ENCODE measurements at places on chromosomes 2 and 18.

DNA sequence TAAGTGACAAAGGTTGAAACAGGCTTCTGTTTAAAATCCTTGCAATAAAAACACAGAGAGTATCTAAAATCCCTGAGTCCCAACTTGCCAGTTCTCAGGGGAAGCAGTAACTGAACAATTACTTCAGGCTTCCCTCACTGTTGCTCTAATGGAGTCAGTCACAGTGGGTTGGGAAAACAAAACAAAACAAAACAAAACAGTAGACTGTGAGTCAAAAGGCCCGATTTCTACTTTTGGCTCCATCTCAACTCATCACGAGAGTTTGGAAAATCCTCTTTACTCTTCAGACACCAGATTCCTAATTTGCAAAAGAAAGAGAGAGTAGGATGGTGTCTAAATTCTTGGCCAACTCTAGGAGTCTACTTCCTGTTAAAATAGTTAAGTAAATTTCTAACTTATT lies 1.1 kb downstream of the FSHR start:
- no peak for DNase-seq

- DNase-seq, result no peak
Observed at GRCh38 chr2:11598228-11598731, 64.4 kb downstream of the GREB1 start.

DNA sequence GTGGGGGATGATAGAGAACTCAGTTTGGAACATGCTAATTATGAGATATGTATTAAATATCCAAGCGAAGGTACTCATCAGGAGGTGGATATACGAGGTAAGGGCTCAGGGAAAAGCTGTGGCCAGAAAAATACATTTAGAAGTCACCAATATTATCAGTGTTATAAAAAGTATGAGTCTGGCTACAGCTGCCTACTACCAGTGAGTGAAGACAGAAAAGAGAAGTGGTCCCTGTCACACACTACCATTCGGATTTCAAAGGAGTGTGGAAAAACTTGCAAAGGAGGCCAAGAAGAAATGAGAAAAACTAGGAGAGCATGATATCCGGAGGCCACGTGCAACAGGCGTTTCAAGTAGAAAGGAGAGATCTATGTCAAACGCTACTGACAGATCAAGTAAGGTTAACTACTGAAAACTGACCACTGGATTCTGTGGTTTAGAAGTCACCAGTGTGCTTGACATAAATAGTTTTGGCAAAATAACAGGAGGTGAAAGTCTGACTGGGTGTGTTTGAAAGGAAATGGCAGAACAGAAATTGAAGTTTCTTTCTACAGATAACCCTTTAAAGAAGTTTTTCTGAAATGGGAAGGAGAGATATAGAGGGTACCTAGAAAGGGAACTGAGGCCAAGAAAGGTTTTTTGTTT lies 118.7 kb upstream of the DNMT3A start:
- DNase-seq, result no peak

- DNase-seq, result no peak
Observed at GRCh38 chr2:8472545-8473323, 209.1 kb upstream of the ID2 start.

- DNase-seq, result no peak
Observed at GRCh38 chr2:38434595-38434994, 57.5 kb upstream of the ATL2 start.

GRCh38 chr2:9269695-9270360 lies 63.2 kb downstream of the ASAP2 start:
- DNase-seq, result no peak

GRCh38 chr2:142462306-142462705 lies 331.5 kb upstream of the LRP1B start:
- DNase-seq, result no peak

DNA sequence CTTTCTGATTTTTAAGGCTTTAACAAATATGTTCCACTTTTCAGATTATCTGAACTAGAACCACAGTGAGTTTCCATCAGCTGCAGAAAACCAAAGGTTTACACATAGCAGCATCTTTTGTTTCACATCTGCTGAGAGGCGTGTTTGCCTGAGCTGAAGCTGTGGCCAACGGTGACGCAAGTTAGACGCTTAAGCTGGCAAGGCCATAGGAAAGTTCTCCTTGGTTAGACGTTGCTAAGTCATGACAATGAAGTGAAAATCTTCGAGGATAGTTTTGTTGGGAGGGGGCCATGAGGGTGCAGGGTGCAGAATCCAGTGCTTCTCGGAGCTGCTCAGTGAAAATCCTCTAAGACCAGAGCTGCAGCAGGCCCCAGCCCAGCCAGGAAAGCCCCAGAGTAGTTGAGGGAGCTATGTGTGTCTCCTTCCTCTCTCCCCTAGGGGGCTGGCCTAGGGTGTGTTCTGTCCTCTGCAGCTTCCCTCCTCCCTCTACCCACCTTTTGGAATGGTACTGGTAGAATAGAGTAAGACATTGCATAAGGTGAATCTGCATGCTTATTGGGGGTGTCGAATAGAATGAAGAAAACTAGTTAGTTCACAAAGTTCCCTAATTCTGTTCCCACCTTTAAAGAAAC lies 105.4 kb downstream of the FHOD3 start:
- DNase-seq, result no peak

DNA sequence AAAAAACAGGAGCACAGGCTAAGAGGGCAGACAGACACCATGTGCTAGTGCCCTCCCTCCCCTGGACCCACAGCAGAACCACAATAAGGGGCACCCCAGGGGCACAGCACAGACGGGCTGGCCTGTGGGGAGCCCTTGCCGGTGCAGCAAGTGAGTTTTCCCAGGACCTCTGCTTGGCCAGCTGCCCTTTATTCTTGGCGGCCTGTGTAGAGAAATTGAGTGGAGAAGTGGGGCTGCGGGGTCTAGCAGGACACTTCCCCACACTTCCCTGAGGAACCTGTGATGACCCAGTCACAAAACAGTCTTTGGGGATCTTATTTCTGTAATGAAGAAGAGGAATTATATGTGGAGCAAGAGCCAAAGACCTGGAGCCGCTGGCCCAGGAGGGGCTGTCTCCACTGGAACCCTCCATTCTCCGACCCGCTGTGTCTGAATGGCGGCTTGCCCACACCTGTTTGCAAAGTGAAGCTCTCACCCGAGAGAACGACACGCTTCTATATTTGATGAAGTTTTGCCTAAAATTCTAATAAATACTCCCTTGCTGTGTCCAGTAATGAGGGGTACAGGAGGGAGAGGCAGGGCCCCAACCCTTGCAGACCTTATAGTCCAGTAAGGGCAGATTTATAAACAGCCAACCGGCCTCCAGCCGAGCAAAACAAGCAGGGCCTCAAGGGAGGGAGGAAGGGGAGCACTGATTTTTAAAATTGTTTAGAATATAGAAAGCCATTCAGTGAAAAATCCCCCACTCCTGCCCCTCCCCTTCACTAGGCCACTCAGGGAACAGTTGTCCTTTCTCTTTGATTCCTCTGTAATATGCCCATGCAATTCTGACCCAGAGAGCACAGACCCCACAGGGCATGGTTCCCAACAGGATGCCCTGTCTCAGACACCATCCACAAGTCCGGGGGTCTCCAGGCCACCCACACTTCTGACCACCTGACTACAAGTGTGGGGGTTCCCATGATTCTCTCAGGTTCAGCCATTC lies 44.7 kb upstream of the SNED1 start:
- no peak for DNase-seq

DNA sequence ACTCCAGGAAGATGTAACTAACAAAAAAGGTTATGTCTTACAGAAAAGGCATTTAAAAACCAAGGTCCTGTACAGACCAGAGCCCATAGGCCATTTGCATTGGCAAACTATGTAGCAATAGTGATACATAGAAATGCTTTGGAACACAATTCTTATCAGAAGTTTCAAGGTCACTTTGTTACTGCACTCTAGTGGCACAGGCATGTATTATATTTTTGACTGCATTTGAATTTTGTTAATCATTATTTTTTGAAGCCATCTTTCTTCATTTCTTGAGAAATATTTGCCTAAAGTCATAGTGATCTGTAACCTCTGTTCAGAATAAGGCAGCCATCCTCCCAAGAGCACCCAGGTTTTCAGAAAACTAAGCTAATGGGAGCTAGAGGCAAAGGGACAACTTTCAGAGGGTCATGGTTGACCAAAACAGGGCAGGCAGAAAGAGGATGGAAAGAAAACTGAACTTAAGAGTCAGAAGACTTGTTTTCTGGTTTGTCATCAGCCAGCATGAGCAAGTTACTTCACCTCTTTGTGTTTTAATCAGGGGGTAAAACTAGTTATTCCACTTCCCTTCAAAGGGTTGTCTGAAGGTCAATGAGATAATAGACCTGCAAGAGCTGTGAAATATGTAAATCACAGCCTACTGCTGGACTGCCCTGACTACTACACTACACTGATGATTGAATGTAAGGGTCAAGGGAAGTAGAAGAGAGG lies 41.5 kb downstream of the SLC38A11 start:
- DNase-seq, result peak; percentile 13

DNA sequence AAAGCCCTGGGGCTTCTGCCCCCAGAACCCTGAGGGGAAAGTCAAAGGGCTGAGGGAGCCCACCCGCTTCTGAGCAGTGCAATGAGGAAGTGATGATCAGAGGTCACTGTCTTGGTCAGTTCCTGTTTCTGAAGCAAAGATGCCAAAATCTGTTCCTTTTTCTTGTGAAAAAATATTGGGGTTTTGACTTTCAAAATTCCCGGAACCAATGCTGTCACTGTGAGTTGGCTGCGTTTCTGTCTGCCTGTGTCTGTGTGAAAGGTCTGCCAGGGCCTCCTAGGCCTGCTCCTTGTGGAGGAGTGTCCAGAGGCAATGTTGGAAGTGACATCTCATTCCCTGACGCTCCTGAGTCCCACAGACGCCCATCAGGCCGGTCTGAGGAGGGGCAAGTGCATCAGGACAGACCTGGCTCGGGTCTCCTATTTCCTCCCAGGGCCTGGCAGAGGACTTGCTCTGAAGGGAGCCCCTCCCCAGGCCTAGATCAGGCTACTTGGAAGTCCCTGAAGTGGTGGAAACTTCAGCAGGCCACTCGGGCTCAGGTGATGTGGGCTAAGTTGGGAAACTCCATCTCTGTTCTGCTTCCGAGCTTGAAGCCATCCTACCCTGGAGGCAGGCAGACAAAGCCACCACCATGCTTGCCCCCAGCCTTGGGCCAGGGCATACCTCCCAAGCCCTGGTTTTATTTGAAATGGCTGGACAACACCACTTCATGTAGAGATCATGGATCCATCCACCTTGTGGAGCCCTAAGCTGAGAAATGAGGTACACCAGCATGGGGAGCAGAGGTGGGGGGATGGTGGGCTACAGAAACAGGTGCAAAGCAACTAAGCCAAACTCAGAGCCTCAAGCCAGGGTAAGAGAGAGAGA lies 51.0 kb downstream of the PKDCC start:
- DNase-seq, result no peak

DNA sequence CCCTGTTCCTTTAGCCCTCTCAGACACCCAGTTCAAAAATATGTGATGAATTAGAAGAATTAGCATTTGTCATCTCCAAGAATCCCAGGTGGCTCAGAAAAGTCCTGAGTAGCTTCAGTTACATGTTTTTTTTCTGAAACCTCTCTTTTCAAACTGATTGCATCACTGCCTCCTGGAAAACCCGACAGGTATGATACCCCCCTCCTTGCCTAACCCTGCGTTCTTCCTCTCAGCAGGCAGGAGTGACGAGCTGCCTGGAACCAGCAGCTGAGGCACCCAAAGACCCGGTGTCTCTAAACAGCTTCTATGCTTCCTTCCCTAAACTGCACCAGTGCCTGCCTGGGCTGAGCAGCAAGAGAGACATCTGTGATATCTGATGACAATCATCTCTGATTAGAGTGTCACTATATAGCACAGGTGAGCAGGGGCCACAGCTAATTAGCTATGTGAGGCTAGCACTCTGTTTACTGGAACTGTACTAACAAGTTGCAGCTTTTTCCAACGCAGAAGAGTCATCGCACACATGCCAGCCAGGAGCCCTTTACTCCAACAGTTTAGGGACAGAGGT lies 376.4 kb upstream of the ATP5MC3 start:
- no peak for DNase-seq

- DNase-seq, result no peak
Observed at GRCh38 chr2:205948496-205948837, 137.5 kb downstream of the INO80D start.

GRCh38 chr2:197131558-197131855 lies 179.1 kb downstream of the ANKRD44 start:
- no peak for DNase-seq

- no peak for DNase-seq
Observed at GRCh38 chr2:176814274-176814673, 398.3 kb upstream of the HNRNPA3 start.

DNA sequence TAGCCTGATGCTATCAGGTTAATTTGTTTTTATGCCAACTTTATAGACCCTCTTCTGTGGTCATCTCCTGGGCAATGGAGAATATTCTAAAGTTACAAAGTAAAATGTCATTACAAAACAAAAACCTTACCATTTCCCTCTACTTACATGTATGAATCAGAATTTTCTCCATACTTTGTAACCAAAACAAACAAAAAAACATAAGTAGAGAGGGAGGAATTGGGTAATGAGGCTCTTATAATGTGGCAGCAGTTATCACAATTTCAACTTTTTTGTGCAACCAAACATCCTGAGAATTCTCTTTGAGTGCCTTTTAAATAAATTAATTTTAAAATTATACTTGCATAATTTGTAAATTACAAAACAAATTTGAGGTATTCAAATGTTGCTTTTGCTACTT lies 332.8 kb downstream of the TXNL1 start:
- DNase-seq, result no peak

DNA sequence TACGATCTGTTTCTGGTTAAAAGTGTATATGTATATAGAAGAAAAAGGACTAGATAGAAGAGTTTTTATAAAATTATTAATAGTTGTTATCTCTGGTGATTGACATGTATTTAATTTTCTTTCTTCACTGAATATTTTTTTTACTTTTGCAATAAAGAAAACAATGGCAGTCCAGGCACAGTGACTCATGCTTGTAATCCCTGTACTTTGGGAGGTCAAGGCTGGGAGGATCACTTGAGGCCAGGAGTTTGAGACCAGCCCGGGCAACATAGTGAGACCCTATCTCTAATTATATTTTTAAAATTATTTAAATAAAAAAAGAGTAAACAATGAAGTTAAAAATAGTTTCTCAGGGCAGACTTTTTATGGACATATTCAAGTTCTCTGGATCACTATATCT lies 114.7 kb downstream of the FAM117B start:
- no peak for DNase-seq

DNA sequence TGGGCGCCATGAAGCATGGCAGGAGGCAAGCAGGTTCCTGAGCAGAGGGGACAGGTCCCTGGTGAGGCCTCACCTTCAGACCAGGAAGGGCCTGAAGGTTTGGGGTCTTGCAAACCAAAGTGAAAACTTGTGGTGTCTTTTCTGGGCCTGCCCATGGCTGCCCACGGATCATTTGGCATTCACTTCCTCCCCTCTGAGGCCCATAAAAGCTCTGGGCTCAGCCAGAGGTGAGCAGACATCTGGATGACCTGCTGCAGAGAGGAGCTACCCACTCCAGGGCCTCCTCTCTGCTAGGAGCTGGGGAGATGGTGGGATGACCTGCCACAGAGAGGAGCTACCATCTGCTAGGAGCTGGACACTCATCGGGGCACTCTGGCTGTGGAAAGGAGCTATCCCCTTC lies 112.9 kb upstream of the TMEM18 start:
- no peak for DNase-seq

GRCh38 chr2:96202152-96202854 lies 6.3 kb downstream of the STARD7 start:
- DNase-seq, result no peak
